ENCODE measurements at places on chromosomes 1 and 21. TPM values are rescaled to one million over a fixed set of nuclear protein-coding genes. Genes with fewer than 3 reads are reported as not detected.

GRCh38 chr1:60765204-60765603 lies 317.2 kb upstream of the NFIA start:
- no peak overlapping the region for H3K4me3 ChIP-seq
- no peak overlapping the region for H3K27ac ChIP-seq
- no peak for DNase-seq
- H3K4me1 ChIP-seq = no peaks in the 10 kb centered on the region

DNA sequence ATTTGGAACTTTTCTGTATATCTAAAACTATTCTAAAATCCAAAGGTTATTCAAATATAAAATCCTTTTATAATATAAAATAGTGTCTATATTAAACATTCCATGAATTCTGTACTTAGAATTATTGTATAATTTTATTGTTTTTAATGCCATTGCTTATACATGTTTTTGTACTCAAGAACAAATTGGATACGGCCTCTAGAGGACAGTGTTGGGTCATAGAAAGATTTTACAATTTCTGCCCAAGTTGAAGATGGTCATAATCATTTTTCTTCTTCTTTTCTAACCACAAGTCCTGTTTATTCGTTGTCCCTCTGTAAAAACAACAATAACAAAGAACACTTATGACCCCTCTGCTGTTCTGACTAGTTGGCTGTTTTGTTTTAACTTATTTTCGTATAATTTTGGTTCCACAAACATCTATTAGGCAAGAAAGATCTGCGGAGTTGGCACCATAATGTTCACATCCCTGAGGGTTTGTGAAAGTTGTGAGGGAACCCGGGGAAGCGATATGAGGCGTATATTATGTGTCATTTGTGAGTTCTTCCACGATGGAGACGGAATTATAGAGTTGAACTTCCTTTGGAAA lies 75.7 kb upstream of the KIF26B start:
- no peaks in the 10 kb centered on the region for H3K36me3 ChIP-seq
- no peaks in the 10 kb centered on the region for H3K4me1 ChIP-seq
- no peak overlapping the region for H3K27ac ChIP-seq
- H3K27me3 ChIP-seq = no peaks in the 10 kb centered on the region
- DNase-seq = no peak

DNA sequence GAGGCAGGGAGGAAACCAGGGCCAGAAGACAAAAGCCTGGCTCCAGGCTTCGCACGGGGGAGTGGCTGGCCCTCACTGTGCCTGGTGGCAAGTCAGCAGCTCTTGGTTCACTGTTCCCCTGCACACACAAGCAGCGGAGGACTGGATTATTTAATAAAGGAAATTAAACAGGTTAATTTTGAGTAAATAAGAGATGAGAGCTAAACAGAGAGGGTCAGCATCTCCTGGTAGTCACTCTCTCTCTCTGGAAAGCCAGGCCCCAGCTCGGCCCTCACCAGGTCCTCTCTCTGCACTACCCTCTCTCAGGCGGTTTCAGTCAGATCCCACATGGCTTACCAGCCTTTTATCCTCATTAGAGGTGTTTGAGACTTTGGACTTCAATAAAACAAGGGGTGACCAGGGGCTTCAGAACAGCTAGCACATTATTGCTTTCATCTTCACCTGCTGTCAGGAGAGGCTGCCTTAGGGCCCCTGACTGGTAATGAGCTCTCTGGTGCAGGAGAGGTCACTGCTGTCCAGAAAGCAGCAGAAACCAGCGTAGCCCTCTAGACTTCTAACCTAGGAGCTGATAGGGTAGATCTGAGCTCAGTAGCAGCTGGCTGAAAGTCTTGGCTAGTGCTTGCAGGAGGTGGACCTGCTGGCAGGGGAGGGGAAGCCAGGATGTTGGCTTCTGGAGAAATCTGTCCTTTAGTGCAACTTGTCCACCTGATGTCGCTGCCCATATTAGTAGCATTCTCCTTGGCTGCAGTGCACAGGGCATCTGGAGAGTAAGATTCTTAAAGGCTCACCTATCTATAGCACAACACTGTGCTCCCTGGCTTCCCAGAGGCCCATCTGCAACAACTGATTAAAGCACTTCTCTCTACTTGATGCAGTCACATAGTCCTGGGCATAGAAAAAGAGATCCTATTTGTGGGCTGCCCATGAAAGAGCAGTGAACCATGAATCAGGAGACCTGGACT lies 45.9 kb downstream of the SYT6 start:
- no peak overlapping the region for H3K27ac ChIP-seq
- no peaks in the 10 kb centered on the region for H3K27me3 ChIP-seq
- no peak overlapping the region for H3K4me3 ChIP-seq
- no peaks in the 10 kb centered on the region for H3K36me3 ChIP-seq
- H3K4me1 ChIP-seq = no peaks in the 10 kb centered on the region

The ZNF496 gene
- 19.3 TPM for polyA plus RNA-seq

GRCh38 chr1:232574077-232574476 lies 55.9 kb downstream of the SIPA1L2 start:
- H3K36me3 ChIP-seq = no peaks in the 10 kb centered on the region
- H3K4me1 ChIP-seq = peaks cover 4% of the 10 kb centered on the region
- no peak for DNase-seq
- H3K27ac ChIP-seq = no peak overlapping the region

- H3K27ac ChIP-seq = no peak overlapping the region
- H3K27me3 ChIP-seq = no peaks in the 10 kb centered on the region
- no peaks in the 10 kb centered on the region for H3K4me1 ChIP-seq
- H3K4me3 ChIP-seq = no peak overlapping the region
- DNase-seq = no peak
- H3K36me3 ChIP-seq = no peaks in the 10 kb centered on the region
Measured at GRCh38 chr21:44732263-44732662, 20.9 kb upstream of the TSPEAR start.

- peaks cover 29% of the 10 kb centered on the region for H3K4me1 ChIP-seq
- no peaks in the 10 kb centered on the region for H3K36me3 ChIP-seq
- H3K4me3 ChIP-seq = peak overlapping the region; percentile 84
- peak overlapping the region; percentile 24 for H3K27ac ChIP-seq
- DNase-seq = no peak
Measured at GRCh38 chr1:115336741-115337140, 1.3 kb downstream of the NGF start.

The OR10J1 gene
- not detected for polyA plus RNA-seq

- no peak overlapping the region for H3K27ac ChIP-seq
- no peaks in the 10 kb centered on the region for H3K4me1 ChIP-seq
- no peak overlapping the region for H3K4me3 ChIP-seq
- H3K36me3 ChIP-seq = no peaks in the 10 kb centered on the region
Measured at GRCh38 chr1:158520955-158521665, 33.1 kb downstream of the OR6Y1 start.

DNA sequence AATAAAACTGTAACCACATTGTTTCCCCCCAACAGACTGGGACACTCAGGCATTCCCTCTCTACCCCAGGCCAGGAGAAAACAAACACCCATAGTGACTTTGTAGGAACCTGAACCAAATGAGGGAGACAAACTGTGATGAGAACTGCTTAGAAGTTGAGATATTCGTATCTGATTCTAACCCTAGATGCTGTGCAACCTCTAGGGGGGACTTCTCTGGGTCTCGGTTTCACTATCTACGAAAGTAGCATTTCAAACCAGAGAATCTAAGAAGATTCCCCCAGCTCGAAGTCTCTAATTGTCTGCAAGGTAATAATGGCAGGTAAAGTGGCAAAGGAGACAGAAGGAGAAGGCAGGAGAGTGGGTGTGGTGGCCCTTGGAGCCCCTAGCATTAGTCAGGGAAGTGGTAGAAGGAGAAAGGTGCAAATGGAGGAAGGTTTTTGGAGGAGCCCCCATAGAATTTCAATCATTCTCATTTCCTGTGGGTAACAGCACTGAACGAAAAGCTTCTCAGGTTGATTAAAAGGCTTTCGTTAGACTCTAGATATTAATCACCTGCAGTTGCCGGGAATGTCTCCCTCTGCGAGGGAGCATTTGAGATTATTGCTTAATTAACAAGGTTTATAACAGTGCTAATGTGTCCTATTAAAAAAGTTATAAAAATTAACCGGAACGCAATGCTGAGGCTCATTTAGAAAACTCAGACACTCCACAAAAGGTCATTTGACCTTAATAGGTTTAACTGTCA lies 46.4 kb downstream of the BEND5 start:
- H3K4me3 ChIP-seq = no peak overlapping the region
- no peaks in the 10 kb centered on the region for H3K36me3 ChIP-seq
- H3K27ac ChIP-seq = no peak overlapping the region
- peaks cover 1% of the 10 kb centered on the region for H3K4me1 ChIP-seq
- no peak for DNase-seq
- no peaks in the 10 kb centered on the region for H3K27me3 ChIP-seq

GRCh38 chr1:10022656-10023055 lies 10.1 kb upstream of the UBE4B start:
- no peak for DNase-seq
- no peaks in the 10 kb centered on the region for H3K36me3 ChIP-seq
- no peaks in the 10 kb centered on the region for H3K4me1 ChIP-seq
- H3K27ac ChIP-seq = no peak overlapping the region
- H3K4me3 ChIP-seq = no peak overlapping the region
- no peaks in the 10 kb centered on the region for H3K27me3 ChIP-seq

- DNase-seq = peak; percentile 30
- H3K4me1 ChIP-seq = peaks cover 2% of the 10 kb centered on the region
- H3K27me3 ChIP-seq = no peaks in the 10 kb centered on the region
- H3K27ac ChIP-seq = no peak overlapping the region
- no peaks in the 10 kb centered on the region for H3K36me3 ChIP-seq
Measured at GRCh38 chr1:35452106-35452774, 105.0 kb downstream of the KIAA0319L start.

DNA sequence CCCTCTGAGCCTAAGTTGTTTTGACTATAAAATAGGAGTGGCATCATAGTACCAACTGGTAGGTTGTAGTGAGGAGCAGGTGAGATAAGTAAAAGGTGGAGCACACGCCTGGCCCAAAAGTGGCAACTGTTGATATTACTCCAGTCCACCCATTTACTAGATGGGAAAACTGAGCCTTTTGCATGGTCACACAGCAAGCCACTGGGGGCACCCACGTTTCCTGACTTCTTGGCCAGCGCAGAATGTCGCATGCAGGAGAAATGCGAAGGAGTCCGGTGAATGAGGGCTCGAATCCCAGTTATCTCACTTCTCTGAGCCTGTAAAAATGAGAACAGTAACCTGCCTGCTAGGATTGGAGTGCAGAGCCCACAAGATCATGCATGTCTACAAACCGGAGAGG lies 20.8 kb downstream of the GRHL3 start:
- H3K4me3 ChIP-seq = no peak overlapping the region
- no peaks in the 10 kb centered on the region for H3K36me3 ChIP-seq
- H3K27ac ChIP-seq = no peak overlapping the region

- no peaks in the 10 kb centered on the region for H3K4me1 ChIP-seq
- H3K27ac ChIP-seq = no peak overlapping the region
- no peaks in the 10 kb centered on the region for H3K27me3 ChIP-seq
- DNase-seq = no peak
- H3K36me3 ChIP-seq = no peaks in the 10 kb centered on the region
- peak overlapping the region; percentile 7 for H3K4me3 ChIP-seq
Measured at GRCh38 chr1:157978586-157979403, 14.7 kb upstream of the KIRREL1 start.

DNA sequence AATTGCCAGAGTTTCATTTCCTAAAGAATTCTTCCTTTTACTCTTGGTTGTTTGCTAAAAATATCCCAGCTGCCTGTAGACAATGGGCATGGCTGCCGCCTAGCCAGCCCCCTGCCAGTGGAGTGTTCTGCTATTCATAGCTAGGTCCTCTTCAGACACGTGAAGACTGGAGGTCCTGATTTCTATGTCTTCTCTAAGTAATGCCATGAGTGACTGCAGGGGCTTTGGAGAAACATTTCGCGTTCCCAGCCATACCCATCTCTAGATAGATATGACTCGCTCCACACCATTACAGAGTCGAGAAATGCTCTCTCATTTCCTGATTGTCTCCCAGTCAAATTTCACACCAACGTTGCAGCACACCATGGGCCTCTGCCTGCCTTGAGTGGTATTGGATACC lies 99.5 kb upstream of the BACE2 start:
- H3K27ac ChIP-seq = no peak overlapping the region
- H3K36me3 ChIP-seq = no peaks in the 10 kb centered on the region
- no peak overlapping the region for H3K4me3 ChIP-seq
- no peaks in the 10 kb centered on the region for H3K4me1 ChIP-seq
- no peaks in the 10 kb centered on the region for H3K27me3 ChIP-seq
- no peak for DNase-seq

The XKR8 gene
- polyA plus RNA-seq = 4.7 TPM

- no peak for DNase-seq
- H3K4me3 ChIP-seq = no peak overlapping the region
- H3K4me1 ChIP-seq = no peaks in the 10 kb centered on the region
- H3K27me3 ChIP-seq = no peaks in the 10 kb centered on the region
- no peak overlapping the region for H3K27ac ChIP-seq
Measured at GRCh38 chr1:96352733-96353132, 368.9 kb upstream of the PTBP2 start.

Data from ovary (tissue), 10 donors.